KG1 (cell line): ENCODE measurements at places on chromosomes 3 and 15.

DNA sequence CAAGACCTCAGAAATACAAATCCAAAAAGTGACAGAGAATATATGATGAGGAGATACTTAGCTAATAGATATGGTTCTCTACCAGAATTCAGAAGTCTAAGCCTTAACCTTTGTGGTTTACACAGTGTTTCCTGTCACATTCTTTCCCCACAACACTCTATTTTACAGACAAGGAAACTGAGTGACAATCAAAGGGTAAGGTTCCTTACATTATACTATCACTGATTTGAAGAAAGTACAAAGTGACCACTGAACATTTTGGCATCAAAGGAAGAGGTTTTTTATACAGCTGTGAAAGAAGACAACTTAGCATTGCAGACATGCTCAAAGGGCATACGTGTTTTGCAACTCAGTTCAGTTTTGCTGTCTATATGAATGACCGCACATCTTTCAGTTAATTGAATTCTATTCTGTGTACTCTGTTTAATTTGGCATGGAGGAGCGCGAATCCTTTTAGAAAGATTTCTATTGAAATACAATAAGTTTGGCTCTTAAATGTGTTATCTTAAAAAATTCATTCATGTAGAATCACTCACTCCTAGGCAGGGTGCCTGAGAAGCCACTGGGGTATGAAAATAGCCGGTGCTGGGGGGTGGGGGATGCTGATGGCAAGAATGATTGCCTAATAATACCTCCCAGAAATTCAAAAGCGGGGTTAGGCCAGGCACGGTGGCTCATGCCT lies 66.5 kb upstream of the SKOR1 start:
- no peak for DNase-seq

DNA sequence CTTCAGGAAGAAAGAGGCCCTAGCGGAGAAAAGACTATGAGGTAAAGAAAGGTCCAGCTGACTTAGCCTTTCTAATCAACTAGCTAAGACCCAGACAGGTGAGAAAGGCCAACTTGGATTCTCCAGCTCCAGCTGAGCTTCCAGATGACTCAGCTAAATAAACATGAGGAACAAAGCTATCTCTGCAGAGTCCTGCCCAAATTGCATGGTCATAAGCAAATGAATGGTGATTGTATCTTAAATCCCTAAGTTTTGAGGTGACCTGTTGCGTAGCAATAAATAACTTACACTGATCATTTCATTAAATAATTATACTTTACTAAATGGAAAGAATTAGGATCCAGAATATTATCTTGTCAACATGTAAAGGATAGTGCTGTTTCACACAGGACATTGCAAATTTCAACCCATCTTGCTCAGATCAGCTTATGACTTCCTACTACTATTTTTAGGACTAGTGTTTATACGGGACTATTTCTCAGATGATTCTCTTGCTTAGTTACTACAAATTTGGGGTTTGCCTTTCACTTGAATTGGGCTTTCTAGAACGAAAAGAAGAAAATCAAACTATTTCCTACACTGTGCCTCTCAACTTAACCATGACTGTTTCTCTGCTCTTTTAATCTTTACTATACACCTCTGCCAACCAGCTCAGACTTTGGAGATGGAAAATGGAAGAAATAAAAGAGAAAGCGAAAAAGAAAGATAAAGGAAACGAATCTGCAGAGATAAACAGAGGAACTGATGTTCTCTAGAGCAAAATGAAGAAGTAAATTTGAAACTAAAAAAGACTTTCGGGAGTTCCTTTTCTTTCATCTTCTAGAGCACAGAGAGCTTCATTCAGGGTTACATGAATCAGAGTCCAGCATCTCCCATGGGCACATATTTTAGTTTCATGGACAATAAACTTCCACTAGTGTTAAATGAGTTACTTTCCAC lies 6.6 kb upstream of the ADGRG7 start:
- DNase-seq, result no peak

- no peak for DNase-seq
Observed at GRCh38 chr15:66094331-66094730, 159.2 kb downstream of the MEGF11 start.

DNA sequence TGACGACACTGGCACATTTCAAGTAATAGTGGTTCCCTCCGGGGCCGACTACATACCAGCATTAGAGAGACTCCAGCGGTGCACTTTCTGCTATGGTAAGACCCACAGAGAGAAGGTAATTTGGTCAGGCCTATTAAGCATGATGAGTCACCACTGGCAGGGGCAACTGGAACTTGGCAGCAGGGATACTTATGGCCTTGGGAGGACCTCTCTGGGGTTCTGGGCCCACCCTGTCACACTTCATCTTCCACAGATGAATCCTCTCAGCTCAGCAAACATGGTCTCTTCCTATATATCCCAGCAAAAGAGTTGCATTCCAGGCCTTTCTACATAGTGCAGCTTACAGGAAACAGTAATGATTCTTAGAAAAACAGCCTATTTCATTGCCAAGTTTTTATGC lies 88.0 kb downstream of the PIK3R4 start:
- no peak for DNase-seq

DNA sequence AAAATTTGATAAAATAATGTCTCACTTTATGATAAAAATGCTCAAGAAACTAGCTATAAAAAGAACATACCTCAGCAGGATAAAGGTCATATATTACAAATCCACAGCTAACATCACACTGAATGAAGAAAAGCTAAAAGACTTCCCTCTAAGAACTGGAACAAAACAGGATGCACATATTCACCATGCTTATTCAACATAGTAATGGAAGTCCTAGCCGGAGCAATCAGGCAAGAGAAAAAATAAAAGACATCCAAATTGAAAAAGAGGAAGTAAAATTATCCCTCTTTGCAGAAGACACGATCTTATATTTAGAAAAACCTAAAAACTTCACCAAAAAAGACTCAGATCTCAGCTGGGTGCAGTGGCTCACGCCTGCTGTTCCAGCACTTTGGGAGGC lies 34.0 kb downstream of the SENP7 start:
- DNase-seq, result no peak

DNA sequence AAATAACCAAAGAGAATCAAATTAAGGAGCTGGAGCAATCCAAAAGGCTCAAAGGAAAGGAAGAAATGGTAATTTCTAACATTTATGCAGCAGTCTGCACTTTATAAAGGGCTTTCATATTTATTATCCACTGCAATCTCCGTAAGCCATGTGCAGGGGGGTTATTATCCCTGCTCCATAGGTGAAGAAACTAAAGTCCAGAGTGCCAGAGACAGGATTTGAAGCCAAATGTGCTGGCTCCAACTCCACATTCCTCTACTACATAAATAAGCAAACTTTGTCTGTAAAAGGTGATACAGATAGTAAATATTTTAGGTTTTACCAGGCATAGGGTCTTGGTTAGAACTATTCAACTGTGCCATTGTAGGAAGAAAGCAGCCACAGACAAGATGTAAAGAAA lies 221.4 kb downstream of the MINAR1 start:
- DNase-seq, result no peak

DNA sequence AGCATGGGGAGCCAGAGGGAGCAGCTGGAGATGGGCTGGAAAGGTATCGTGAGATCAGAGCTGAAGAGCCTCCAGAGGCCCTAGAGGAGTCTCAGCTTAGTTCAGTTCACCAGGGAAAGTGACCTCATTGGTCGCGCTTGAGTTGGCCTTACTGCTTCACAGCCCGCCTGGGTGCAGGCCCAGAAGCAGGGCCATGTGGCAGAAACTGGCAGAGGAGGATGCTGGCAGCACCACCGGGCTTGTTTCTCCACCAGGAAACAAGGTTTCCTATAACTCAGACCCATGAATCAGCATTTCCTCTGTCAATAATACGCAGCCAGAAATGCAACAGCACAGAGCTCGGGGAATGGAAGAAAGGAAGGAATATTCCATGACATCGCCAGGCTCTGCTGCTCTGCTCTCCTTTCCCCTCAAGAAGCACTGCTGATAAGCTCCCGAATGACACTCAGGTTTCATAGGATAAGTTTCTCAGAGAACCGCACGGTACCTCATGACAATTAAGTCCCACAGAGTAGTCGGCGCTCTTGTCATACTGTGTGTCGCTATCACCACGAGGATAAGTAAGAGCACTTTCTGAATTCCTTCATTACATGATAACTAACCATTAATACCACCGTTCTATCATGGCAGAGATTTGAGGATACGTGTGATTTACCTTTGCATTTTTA lies 147.1 kb upstream of the LPP start:
- no peak for DNase-seq

DNA sequence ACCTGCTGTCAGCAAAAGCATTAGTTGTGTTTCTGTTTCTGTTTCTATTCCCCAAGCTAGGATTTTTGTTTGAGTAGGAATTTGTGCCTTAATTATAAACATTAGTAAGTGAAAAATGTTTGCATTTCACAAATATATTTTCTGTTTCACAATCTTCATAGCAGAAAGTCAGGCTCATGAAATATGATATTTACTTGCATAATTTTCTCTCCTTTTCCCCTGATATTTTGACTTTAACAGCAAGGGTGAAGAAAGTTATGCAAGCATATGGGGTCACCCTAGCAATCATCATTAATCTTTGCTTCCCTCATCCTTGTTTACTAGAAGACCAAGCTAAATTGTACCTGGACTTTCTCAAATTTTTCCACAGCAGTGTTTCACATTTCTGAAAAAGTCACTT lies 140.3 kb upstream of the SEMA6D start:
- no peak for DNase-seq

- no peak for DNase-seq
Observed at GRCh38 chr15:91183596-91183995, 83.5 kb downstream of the SV2B start.

DNA sequence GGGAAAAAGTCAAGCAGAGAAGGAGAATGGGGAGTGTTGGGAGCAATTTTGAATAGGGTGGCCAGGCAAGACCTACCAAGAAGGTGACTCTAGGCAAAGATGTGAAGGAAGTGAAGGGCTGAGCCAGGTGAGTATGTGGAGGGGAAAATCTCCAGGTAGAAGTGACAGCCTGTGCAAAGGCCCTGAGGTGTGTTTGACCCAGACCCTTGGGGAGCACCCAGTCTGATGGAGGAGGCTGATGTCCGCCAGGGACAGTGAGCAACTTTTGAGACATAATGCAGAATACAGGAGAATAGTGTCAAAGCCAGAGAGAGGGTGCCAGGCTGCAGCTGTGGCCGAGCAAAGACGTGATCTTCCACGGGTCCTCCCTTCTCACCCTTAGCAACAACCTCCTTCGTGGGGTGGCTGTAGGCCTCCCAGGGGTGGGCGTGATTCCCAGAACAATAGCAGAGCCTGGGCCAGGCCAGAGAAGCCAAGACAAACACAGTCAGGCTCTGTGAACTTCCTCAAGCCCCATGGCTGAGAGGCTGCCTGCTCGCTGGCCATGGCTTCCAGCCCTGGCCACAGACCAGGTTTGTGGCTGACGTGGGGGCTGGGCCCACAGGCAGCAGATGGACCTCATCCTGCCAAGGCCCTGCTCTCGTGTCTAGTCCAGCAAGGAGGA lies 58.1 kb downstream of the SLC6A6 start:
- DNase-seq, result no peak

- DNase-seq, result no peak
Observed at GRCh38 chr3:165770781-165771180, 66.4 kb downstream of the BCHE start.

DNA sequence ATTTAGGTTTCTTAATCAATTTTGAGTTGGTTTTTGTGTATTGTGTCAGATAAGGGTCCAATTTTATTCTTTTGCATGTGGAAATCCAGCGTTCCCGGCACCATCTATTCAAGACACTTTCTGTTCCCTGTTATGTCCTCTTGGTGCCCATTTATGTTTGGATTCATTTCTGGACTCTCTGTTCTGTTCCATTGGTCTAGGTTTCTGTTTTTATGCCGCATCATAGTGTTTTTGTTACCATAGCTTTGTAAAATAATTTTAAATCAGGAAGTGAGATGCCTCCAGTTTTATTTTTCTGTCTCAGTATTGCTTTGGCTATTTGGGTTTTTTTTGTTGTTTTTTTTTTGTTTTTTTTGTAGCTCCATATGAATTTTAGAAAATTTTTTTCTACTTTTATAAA lies 97.1 kb downstream of the LRRC28 start:
- DNase-seq, result no peak

DNA sequence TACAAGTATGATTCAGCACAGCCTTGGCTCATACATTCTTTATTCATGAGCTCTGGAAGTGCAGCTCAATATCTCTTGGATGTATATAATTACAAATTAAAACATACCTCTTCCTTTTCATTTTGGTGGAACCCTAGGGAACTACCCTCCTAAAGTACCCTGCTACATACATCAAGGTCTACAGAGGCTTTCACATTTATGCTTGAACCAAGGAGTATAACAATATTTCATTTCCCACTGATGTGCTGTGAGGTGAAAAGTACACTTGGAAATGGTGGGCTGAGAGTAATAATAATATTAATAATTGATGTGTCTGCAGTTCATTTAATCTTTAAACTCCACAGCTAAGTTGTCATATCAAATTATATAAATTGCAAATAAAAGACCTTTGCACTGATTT lies 142.2 kb upstream of the LRRC3B start:
- DNase-seq, result no peak

DNA sequence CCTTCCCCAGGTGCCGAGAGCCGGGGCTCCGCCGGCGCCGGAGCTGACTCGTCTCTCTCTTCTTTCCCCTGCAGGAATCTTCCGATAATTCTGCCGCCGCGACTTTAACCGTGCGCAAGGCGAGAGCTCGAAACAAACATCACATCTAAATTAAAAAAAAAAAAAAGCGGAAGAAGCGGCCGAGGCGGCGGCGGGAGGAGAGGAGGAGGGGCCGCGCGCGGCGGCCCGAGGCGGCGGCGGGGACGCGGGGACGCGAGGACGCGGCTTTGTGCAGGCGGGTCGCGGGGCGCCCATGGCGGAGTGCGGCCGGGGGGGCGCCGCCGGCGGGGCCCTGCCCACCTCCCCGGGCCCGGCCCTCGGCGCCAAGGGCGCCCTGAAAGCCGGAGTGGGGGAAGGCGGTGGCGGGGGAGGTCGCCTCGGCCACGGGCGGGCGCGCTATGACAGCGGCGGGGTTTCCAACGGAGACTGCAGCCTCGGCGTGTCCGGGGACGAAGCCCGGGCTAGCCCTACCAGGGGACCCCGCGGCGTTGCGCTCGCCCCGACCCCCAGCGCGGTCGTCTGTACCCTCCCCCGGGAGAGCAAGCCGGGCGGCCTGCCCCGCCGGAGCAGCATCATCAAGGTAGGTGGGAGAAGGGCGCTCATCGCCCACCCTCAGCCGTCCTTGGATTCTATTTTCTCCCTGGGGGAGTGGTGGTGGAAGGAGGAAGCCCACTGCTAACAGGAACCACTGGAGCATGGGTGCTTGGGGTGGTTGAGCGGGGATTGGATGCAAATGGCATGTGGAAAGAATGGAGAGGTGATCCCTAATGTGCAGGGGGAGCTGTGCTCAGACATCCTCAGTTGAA lies at the start of gene PLCL2:
PLCL2 (plus strand) TSS at position 208 of the 845 bp plus-strand sequence; CDS start at position 293, 85 bp downstream.
- DNase-seq, result peak; percentile 73

DNA sequence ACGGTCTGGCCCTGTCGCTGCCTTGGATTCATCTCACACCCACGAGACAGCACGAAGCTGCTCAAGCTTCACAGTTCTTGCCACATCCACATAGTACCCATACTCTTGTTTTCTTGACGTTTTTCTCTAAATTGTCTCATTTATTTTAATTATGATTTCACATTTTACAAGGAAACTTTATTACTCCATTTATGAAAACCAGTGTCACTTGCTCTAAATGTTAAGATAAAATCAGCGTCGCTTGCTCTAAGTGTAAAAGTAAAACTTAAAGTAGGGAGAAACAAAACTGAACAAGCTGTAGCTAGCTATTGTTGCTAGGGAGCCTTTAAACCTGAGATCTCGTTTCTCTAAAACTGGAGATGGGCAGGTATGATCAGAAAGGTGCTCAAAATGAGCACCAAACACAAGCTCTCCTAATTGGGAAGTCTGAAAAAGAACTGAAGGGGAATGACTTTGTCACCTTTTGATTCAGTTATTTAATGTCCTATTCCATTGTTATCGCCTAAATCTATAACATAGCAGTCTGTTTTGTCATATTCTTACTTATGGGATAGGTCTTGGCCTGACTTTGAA lies 680 bp downstream of the IFT122 start:
- DNase-seq, result no peak
